ENCODE measurements at places on chromosomes 5 and 9. TPM values are rescaled to one million over a fixed set of nuclear protein-coding genes. Genes with fewer than 3 reads are reported as not detected.
A peak's percentile ranks its signal among the peaks of the same experiment; 100 is the strongest.

KCNV2 gene
- total RNA-seq, result not detected

GMCL2 gene
- not detected for total RNA-seq

DAB2 gene
- 45.9 TPM for total RNA-seq

SPINK6 gene
- total RNA-seq, result not detected

RELL2 gene
- 8.3 TPM for total RNA-seq

TPD52L3 gene
- total RNA-seq, result not detected

ADRB2 gene
- 8.0 TPM for total RNA-seq

CTXN3 gene
- not detected for total RNA-seq

GABRA1 gene
- not detected for total RNA-seq

RASGRF2 gene
- 1.8 TPM for total RNA-seq

DRD1 gene
- 0.57 TPM for total RNA-seq

- DNase-seq, result no peak
These were observed 110.9 kb downstream of the PAX5 start for GRCh38 chr9:36923025-36923625.

- no peak for DNase-seq
These were observed 102.8 kb downstream of the CDH18 start for GRCh38 chr5:19885040-19885824.

DNA sequence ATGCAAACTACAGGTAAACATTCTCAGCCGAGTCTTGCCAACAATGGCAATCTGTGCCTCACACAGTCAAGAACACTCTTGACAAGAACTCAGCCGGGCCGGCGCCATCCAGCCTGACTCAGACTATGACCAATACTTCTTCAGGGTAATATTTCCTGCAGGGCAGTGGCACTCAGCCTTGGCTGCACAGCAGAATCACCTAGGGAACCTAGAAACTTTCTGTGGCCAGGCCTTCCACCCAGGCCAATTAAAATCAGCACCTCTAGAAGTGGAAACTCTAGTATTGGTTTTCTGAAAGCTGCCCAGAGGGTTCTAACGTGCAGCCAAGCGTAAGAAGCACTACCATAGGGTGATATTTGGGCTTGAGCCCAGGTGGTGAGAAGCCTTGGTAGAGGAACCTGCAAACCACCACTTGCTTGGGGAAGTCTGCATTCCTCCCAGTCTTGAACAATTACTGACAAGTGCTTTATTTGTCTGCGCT is 120.6 kb downstream of the TTLL11 start:
- DNase-seq, result peak; percentile 99

GRCh38 chr5:150781706-150782614 is 3.4 kb downstream of the SMIM3 start:
- peak; percentile 99 for DNase-seq

DNA sequence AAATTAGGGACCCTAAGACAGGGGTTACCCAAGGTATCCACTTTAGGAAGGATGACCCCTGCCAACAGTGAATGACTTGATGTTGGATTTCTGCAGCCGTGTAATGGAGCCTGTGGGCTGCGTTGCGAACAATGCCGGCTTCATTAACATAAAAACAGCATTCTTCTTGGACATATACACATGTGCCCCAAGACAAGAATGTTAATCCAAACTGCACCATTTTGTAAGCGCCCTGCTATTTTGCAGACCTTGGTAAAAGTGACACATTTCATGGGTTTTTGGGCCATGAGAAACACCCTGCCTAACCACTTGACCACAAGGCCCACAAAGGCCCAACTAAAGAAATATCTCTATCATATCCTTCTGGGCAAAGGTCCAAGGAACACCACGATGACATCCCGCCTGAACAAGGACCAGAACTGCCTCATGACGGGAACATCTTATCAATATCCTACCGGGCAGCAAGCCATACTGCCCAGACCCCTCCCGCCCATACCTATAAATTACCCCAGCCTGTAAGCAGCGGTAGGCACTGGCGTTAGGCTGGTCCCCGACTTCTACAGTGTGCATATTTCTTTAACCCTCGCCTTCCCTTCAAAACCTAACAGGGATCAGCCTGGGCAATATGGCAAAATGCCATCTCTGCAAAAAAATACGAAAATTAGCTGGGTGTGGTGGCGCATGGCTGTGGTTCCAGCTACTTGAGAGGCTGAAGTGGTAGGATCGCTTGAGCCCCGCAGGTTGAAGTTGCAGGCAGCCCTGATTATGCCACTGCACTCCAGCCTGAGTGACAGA is 9.7 kb upstream of the PDCD1LG2 start:
- DNase-seq, result peak; percentile 77

DNA sequence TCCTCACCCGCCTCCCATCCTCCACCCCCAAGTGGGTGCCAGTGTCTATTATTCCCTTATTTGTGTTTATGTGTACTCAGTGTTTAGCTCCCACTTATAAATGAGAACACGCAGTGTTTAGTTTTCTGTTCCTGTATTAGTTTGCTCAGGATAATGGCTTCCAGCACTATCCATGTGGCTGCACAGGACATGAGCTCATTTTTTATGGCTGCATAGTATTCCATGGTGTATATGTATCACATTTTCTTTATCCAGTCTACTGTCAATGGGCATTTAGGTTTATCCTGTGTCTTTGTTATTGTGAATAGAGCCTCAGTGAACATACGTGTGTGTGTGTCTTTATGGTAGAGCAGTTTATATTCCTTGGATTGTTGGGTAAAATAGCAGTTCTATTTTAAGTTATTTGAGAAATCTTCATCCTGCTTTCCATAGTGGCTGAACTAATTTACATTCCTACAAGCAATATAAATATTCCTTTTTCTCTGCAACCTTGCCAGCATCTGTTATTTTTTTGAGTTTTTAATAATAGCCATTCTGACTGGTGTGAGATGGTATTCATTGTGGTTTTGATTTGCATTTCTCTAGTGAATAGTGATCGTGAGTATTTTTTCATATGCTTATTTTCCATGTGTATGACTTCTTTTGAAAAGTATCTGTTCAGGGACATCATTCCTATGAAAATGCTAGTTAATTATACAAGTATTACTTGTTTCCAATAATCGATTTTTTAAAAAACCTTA is 164.0 kb upstream of the CCDC152 start:
- no peak for DNase-seq

- no peak for DNase-seq
These were observed 99.8 kb upstream of the NR4A3 start for GRCh38 chr9:99721898-99722297.

- no peak for DNase-seq
These were observed 174.9 kb upstream of the PUM3 start for GRCh38 chr9:3018691-3019230.

GRCh38 chr9:5428794-5429528 is 8.8 kb downstream of the PLGRKT start:
- DNase-seq, result no peak

DNA sequence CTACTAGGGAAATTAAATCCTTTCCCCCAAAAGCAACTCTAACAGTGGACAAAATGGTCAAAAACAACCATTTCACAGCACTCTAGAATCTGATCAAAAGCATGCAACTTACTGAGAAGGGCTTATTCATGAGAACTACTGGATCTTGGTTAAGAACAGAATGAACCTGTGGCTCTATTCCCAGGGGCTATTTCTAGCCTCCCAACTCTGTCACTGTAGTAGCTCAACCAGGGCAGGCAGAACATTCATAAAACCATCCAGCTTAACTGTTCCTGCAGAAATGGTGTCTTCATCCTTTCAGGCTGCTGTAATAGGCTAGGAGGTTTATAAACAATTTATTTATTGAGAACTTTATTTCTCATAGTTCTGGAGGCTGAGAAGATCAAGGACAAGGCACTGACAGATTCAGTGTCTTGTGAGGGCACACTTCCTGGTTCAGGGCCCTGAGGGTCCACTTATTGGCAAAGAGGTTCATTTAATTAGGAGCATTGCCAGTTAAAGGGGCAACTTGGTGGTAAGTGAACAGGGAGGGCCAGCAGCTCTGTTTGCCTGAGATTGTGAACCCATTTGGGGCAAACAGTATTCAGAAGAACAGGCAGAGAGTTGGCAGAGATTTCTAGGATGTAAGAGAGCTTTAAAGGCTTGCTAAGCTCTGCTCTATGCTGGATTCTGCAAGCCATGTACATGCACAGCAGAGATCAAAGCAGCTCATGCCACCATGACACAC is 238.5 kb upstream of the FBXL7 start:
- DNase-seq, result no peak

DNA sequence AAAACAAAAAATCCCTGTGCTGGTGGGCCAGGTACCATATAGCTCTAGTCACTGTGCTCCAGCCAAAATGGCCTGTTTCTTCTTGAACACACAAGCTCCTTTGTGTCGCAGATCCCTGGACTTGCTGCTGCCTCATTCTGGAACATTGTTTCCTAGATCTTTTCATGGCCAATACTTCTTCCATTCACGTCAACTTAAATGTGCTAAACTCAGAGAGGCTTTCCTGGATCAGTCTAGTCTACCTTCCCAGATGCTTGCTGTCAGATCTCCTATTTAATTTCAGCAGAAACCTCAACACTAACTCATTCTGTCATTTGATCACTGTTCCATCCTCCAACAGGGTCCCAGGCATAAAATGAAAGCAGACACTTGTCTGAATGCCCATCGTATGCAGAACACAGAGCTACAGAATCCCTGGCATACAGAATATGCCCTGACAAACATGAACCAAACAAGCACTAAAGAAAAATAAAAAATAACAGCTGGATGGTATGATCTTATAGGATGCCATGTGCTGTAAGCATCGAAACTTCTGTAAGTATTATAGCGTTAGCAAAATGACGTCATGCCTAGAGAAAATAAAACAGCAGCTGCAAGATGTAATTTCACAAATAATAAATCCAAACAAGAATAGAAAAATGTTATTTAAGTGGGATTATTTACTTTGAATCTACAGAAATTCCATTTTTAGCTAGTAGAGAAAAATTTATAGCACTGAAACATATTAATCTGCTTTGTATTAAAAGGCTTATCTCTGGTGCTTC is 403.7 kb upstream of the DAP start:
- no peak for DNase-seq

DNA sequence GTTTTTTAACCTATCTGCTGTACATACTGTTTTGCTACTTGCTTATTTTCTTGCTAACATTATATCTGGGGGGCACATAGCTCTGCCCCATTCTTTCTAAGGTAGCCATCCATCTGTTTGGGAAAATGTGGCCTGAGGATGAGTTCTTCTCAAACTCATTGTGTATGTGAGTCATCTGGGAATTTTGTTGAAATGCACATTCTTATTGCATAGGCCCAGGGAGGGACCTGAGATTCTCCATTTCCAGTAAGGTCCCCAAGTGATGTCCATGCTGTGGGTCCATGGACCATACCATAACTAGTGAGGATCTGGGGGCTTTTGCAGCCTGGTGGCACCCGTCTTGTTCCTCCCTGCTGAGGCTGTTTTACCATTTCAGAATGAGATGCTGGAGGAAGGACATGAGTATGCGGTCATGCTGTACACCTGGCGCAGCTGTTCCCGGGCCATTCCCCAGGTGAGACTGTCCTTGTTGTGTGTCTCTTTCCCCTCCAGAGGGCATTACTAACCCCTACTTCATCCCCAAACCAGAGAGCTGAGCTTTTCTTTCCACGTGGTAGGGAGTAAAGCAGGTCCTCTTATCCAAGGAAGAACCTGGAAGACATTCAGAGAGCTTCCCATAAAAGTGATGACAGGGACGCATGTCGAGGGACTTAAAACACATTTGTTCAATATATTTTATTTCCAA is 28.6 kb downstream of the CYFIP2 start:
- DNase-seq, result no peak

DNA sequence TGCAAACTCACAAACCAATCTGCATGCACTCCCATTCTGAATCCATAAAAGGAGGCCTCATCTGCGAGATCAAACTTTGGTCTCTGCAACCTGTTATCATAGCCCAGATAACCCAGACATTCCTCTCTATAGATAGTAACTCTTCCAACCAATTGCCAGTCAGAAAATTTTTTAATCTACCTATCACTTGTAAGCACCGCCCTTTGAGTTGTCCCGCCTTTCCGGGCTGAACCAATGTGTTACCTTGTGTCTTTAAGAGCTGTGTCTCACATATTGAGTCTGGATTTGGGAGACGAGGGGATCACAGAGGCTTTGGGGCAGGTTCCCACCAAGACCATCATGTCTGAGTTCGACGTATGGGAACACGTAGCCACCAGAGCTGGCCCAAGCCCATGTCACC is 91.1 kb upstream of the PPP1R26 start:
- DNase-seq, result no peak

DNA sequence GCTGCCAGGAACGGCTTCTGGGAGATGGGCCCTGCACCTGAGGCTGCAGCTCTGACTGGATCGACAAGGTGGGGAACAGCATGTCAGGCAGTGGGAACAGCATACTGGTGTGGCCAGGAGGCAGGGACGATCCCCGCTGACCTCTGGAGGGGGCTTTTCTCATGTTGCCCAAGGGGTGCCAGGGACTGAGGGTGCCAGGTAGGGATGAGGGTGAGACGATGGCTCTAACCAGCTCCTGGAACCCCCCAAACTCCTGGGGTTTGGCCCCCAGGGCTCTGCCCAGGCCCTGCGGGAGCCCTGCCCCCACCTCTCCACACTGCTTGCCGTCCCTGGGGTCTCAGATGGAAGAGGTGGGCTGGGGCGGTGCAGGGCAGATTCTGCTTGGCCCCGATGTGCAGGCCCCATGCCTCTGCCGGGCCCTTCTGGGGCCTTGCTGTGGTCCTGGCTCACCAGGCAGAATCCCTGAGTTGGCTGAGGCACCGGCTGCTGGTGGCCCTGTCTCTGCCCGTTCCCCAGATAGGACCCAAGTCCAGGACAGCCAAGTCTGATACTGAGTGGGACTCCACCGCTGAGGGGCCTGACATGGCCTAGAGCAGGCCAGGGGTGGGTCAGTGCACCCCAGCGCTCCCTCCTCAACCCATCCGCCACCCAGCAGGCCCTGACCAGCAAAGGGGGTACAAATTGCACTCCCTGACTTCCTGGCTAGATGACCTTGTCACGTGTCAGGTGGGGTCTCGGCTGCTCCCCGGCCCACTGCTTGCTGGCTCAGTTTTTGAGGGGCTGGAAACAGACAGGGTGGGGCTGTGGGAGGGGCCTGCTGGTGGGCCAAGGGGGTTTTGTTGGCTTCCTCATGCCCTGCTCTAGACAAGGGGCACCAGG is 28.4 kb upstream of the RNF130 start:
- DNase-seq, result no peak

- no peak for DNase-seq
These were observed 121.8 kb upstream of the LMX1B start for GRCh38 chr9:126491949-126492348.
